Subcutaneous preadipocyte (primary cell): ENCODE measurements at places on chromosomes 16 and 17. TPM values are rescaled to one million over a fixed set of nuclear protein-coding genes. Genes with fewer than 3 reads are reported as not detected.

CLEC19A gene
- not detected in 2 replicates for total RNA-seq

SNX20 gene
- not detected in 2 replicates for total RNA-seq

RAP1GAP2 gene
- 3.3 and 5.3 TPM in 2 replicates for total RNA-seq

EPOP gene
- 2.6 and 3.9 TPM in 2 replicates for total RNA-seq

TM4SF5 gene
- not detected in 2 replicates for total RNA-seq

KRT20 gene
- total RNA-seq: not detected in 2 replicates

KRTAP4-6 gene
- not detected in 2 replicates for total RNA-seq

HOXB5 gene
- total RNA-seq: 0.39 and 0.73 TPM in 2 replicates

NPTX1 gene
- total RNA-seq: 0.73 and 2.7 TPM in 2 replicates

LPCAT2 gene
- 5.1 and 6.6 TPM in 2 replicates for total RNA-seq

XAF1 gene
- 4.3 and 12.1 TPM in 2 replicates for total RNA-seq

MYH8 gene
- total RNA-seq: not detected in 2 replicates

KLHL10 gene
- total RNA-seq: under 0.01 and 0.37 TPM in 2 replicates

ATP1B2 gene
- total RNA-seq: not detected in 2 replicates

AHSP gene
- not detected in 2 replicates for total RNA-seq

ADAD2 gene
- not detected in 2 replicates for total RNA-seq

ZNF750 gene
- under 0.01 TPM in 1 of 2 replicates, not detected in the other for total RNA-seq

CDH15 gene
- total RNA-seq: 0.20 TPM in 1 of 2 replicates, not detected in the other

CA7 gene
- total RNA-seq: not detected in 2 replicates

KCNG4 gene
- total RNA-seq: not detected in 2 replicates

TEX19 gene
- under 0.01 TPM in 1 of 2 replicates, not detected in the other for total RNA-seq

ENGASE gene
- 7.7 and 12.5 TPM in 2 replicates for total RNA-seq

EME2 gene
- total RNA-seq: 11.7 and 18.4 TPM in 2 replicates
